Activated naive CD8-positive, alpha-beta T cell treated with anti-CD3 and anti-CD28 coated beads for 36 hours (primary cell): ENCODE measurements at places on chromosomes 5 and 9. TPM values are rescaled to one million over a fixed set of nuclear protein-coding genes. Genes with fewer than 3 reads are reported as not detected.

The CCNO gene
- total RNA-seq, result 0.14 TPM

The RAPGEF1 gene
- total RNA-seq, result 89.0 TPM

The GPR151 gene
- total RNA-seq, result not detected

GRCh38 chr5:2149195-2149539 lies 266.4 kb upstream of the IRX4 start:
- no peak for DNase-seq
- no peak overlapping the region for H3K4me3 ChIP-seq
- H3K27ac ChIP-seq, result no peak overlapping the region
- H3K27me3 ChIP-seq, result peaks cover 9% of the 10 kb centered on the region

DNA sequence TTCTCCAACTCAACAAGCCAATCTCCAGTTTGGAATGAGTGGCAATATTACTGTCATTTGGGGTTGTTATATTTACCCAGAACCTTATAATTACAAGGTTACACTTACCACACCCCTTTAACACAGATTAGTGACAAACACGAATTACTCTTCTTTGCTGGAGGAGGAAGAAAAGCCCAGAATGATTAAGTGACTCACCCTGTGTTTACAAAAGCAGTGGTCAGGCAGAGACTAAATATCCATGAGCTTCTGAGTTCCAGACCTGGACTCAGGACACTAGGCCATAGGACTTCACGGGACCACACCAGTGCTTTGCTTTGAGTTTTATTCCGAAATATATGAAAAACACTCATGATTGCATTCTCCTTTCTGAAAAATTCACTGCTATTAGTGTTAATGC lies 370.8 kb downstream of the TLE1 start:
- H3K27me3 ChIP-seq, result no peaks in the 10 kb centered on the region
- H3K36me3 ChIP-seq, result no peaks in the 10 kb centered on the region
- H3K4me1 ChIP-seq, result no peaks in the 10 kb centered on the region
- no peak overlapping the region for H3K4me3 ChIP-seq

GRCh38 chr9:95689669-95690068 lies 172.9 kb upstream of the PTCH1 start:
- no peak overlapping the region for H3K4me3 ChIP-seq
- no peaks in the 10 kb centered on the region for H3K4me1 ChIP-seq

- H3K27ac ChIP-seq, result no peak overlapping the region
- no peak overlapping the region for H3K4me3 ChIP-seq
- no peaks in the 10 kb centered on the region for H3K36me3 ChIP-seq
- no peak for DNase-seq
- H3K27me3 ChIP-seq, result no peaks in the 10 kb centered on the region
- H3K4me1 ChIP-seq, result peaks cover 8% of the 10 kb centered on the region
Observed at GRCh38 chr5:33231214-33231710, 209.5 kb upstream of the TARS1 start.

- no peaks in the 10 kb centered on the region for H3K4me1 ChIP-seq
- H3K4me3 ChIP-seq, result no peak overlapping the region
- H3K27ac ChIP-seq, result no peak overlapping the region
- DNase-seq, result no peak
Observed at GRCh38 chr9:90896231-90896630, 94.6 kb downstream of the SYK start.

DNA sequence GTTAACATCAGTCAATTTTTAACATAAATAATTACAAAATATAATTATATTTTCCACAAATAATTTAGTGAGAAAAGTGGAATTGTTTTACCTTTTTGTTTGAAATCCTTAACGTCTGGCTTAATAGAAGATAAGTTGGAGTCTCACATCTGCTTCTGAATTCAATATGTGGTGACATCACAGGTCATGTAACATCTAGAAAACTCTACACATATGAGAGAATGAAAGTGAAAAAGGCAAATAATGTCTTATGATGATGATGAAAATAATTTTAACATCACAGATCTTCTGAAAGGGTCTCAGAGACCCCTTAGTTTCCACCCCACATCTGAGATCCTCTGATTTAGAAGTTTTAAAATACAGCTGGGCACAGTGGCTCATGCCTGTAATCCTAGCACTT lies 81.5 kb downstream of the PRKACG start:
- no peak overlapping the region for H3K4me3 ChIP-seq
- H3K27ac ChIP-seq, result no peak overlapping the region
- DNase-seq, result no peak
- peaks cover 55% of the 10 kb centered on the region for H3K27me3 ChIP-seq

GRCh38 chr5:6827526-6828219 lies 114.4 kb downstream of the TENT4A start:
- peak overlapping the region; percentile 52 for H3K4me3 ChIP-seq
- H3K4me1 ChIP-seq, result peaks cover 35% of the 10 kb centered on the region
- no peaks in the 10 kb centered on the region for H3K36me3 ChIP-seq
- H3K27me3 ChIP-seq, result peaks cover 4% of the 10 kb centered on the region
- peak overlapping the region; percentile 82 for H3K27ac ChIP-seq
- peak; percentile 43 for DNase-seq

DNA sequence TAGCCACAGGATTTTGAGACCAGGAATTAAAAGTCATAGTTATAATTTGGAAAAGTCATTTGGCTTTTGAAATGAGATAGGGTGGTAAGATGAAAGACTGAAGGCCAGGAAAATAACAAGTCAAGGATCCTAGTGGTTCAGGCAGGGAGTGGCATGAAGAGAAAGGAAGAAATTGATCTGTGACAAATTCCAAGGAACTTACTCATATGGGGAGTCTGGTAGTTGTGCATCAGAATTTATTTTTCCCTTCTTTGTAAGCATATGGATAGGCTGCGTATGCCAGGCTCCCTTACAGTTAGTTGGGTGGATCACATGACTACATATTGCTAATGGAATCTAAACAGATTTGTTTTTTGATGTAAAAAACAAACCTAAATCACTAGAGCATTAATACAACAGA lies 21.0 kb downstream of the ISL1 start:
- H3K4me3 ChIP-seq, result no peak overlapping the region
- H3K27me3 ChIP-seq, result peaks cover 18% of the 10 kb centered on the region
- no peaks in the 10 kb centered on the region for H3K4me1 ChIP-seq
- no peak overlapping the region for H3K27ac ChIP-seq

DNA sequence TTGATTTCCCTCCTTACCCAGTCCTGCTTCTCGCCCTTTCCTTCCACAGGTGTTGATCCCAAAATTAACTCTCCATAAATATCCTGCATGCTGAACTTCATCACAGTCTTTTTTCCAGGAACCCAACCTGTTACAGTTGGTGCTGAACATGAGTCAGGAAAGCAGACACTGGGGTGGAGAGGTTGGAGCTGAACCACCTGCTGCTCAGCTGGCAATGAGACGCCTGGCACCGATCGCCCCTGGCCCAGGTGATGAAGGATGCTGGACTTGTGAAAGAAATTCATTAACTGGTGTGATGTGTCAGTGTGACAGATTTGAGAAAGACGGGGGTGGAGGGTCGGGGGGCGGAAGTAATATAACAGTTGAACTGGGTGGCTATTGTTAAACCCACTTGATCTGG lies 30.6 kb downstream of the CPLX2 start:
- no peak overlapping the region for H3K4me3 ChIP-seq
- DNase-seq, result no peak
- no peaks in the 10 kb centered on the region for H3K36me3 ChIP-seq
- H3K4me1 ChIP-seq, result peaks cover 2% of the 10 kb centered on the region
- no peaks in the 10 kb centered on the region for H3K27me3 ChIP-seq

DNA sequence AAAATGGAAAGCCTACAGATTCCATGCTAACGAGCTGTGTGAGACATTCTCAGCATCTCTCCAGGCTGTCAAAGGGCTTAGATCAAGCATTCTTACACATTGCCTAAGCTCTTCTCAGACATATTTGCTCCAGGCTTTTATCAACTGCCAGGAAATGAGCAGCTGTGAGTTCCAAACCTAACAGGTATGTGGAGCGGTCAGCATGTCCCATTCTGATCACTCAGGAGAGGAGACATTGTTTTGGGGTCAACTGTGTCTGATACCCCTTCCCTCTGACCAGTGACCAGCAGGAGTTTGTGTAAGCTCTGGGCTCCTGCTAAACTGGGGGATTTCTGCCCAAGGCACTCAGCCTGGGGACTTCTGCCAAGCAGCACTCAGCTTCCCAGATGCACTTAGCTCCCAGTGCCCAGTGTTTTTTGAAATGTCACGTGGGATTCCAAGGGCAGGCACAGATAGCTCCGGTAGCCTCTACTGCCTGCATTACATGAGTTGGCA lies 229.1 kb downstream of the SEC61B start:
- no peak overlapping the region for H3K27ac ChIP-seq
- H3K27me3 ChIP-seq, result peaks cover 16% of the 10 kb centered on the region
- no peaks in the 10 kb centered on the region for H3K4me1 ChIP-seq
- no peaks in the 10 kb centered on the region for H3K36me3 ChIP-seq
- no peak overlapping the region for H3K4me3 ChIP-seq

DNA sequence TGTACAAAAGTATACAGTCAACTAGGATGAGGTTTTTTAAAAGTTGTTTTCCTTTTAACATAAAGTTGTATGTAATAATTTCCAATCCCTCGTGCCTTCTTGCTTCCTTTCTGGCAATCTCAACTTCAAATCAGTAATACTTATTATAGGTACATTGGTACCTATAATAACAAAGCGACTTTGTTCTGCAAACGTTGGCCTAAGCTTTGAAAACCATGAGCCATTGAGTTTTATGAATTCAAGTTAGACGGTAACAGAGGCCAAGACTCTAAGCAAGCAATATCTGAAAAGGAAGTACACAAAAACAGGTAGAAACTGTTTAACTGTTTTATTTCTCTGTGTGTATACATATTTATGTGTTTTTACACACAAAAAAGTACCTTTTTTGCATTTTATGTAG lies 135.2 kb upstream of the GRHPR start:
- H3K27ac ChIP-seq, result peak overlapping the region; percentile 70
- peaks cover 61% of the 10 kb centered on the region for H3K4me1 ChIP-seq
- peaks cover 32% of the 10 kb centered on the region for H3K36me3 ChIP-seq
- DNase-seq, result no peak
- no peak overlapping the region for H3K4me3 ChIP-seq
- H3K27me3 ChIP-seq, result no peaks in the 10 kb centered on the region

- no peaks in the 10 kb centered on the region for H3K36me3 ChIP-seq
- no peak overlapping the region for H3K27ac ChIP-seq
- H3K4me3 ChIP-seq, result no peak overlapping the region
- no peak for DNase-seq
Observed at GRCh38 chr5:76974785-76975184, 21.9 kb downstream of the CRHBP start.

DNA sequence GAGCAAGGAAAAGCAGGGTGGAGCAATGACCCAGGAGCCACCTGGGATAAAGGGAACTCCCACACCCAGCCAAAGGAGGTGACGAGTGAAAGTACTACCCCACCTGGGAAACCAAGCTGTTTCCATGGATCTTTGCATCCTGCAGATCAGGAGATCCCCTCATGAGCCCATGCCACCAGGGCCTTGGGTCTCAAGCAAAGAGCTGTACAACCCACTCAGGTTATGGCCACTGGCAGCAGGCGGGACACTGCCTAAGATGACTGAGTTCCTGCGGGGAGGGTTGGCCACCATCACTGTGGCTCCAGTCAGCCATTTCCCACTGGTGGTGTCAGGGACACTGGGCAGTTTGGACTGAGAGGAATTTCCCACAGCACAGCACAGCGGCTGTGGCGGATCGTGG lies 225.7 kb downstream of the CDH9 start:
- no peak overlapping the region for H3K4me3 ChIP-seq
- H3K27me3 ChIP-seq, result no peaks in the 10 kb centered on the region
- H3K4me1 ChIP-seq, result no peaks in the 10 kb centered on the region
- no peaks in the 10 kb centered on the region for H3K36me3 ChIP-seq
- no peak overlapping the region for H3K27ac ChIP-seq

- H3K27me3 ChIP-seq, result no peaks in the 10 kb centered on the region
Observed at GRCh38 chr9:32738501-32739172, 44.7 kb upstream of the TMEM215 start.

DNA sequence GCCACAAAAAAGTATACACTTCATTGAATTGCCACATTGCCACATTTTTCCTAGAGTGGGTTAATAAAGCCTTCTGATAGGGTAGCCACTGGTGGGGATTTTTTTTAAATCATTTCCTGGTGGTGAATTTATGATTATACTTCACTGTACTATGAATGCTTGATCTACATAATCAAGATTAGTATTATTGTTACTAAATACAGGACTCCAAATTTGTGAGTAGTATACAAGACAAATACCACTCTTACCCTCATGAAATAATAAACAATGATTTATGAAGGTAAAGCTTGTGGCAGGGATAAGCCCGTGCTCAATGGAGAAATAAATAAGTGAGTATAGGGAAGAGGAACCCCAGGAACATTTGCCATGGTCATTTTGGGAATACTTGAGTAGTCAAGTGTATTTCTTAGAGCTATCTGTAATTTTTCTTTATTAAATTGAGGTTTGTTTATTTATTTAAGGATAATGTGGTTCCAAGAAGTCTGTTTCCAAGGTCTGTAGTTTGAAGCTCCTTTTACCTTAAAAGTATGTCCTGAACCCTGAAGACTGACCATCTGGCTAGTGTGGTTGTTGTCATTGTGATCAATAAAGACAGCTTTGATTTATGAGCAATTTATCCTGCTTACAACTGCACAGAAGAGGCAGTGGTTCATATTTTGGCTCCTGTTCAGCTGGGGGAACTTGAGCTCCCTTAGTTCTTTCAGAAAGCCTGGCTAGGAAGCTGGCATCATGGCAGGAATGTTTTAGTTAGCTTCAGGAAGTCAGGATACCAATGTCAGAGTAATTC lies 118.6 kb downstream of the ZSWIM6 start:
- H3K4me3 ChIP-seq, result no peak overlapping the region
- H3K27ac ChIP-seq, result no peak overlapping the region
- DNase-seq, result no peak
- H3K36me3 ChIP-seq, result peaks cover 17% of the 10 kb centered on the region

DNA sequence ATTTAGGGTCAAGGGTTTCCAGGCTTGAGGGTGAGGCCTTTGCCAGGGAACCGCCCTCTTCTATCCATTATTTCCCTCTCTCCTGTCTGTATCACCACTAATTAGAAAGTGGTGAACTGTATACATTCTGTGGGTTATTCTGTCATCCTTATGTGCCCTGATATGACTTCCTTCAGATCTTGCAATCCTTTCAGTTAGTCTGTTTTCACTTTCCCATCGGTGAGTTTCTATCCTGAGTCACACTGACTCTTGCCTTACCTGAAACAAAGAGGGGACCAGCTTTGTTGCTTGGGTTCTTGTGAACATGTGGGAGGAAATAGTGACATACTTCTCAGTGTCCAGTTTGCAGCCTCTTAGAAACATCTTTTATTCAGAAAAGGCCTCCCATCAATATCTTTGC lies 205.4 kb upstream of the GHR start:
- no peaks in the 10 kb centered on the region for H3K27me3 ChIP-seq
- no peaks in the 10 kb centered on the region for H3K4me1 ChIP-seq
- no peak for DNase-seq
- no peak overlapping the region for H3K4me3 ChIP-seq

DNA sequence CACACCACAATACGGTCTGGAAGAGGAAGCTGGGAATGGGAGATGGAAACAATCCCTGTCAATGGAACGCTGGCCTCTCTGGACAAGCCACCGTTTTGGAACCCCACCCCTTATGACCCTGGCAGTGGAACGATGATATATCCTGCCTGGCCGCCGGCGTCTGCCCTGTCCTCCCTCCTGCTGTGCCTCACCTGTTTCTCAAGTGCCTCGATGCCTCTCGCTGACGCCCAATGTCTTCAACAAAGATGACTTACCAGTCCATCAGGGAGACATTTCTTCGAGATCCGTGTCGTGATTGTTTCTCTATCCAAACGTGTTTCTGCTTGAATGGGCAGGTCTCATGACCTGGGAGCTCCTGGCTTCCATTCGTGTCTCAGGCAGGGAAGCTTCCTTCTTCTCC lies 476.5 kb downstream of the SPATA31A7 start:
- no peaks in the 10 kb centered on the region for H3K4me1 ChIP-seq
- H3K36me3 ChIP-seq, result no peaks in the 10 kb centered on the region
- H3K4me3 ChIP-seq, result no peak overlapping the region
- DNase-seq, result no peak
